ENCODE measurements at places on chromosomes 2 and 18. TPM values are rescaled to one million over a fixed set of nuclear protein-coding genes. Genes with fewer than 3 reads are reported as not detected.
A peak's percentile ranks its signal among the peaks of the same experiment; 100 is the strongest.

The PPP4R1 gene
- polyA plus RNA-seq, result 101 TPM

GRCh38 chr2:182132605-182133004 is 147.0 kb downstream of the PPP1R1C start:
- no peak for DNase-seq

The THSD7B gene
- not detected for polyA plus RNA-seq

The ITSN2 gene
- polyA plus RNA-seq, result 22.4 TPM

The DSG2 gene
- 0.56 TPM for polyA plus RNA-seq

DNA sequence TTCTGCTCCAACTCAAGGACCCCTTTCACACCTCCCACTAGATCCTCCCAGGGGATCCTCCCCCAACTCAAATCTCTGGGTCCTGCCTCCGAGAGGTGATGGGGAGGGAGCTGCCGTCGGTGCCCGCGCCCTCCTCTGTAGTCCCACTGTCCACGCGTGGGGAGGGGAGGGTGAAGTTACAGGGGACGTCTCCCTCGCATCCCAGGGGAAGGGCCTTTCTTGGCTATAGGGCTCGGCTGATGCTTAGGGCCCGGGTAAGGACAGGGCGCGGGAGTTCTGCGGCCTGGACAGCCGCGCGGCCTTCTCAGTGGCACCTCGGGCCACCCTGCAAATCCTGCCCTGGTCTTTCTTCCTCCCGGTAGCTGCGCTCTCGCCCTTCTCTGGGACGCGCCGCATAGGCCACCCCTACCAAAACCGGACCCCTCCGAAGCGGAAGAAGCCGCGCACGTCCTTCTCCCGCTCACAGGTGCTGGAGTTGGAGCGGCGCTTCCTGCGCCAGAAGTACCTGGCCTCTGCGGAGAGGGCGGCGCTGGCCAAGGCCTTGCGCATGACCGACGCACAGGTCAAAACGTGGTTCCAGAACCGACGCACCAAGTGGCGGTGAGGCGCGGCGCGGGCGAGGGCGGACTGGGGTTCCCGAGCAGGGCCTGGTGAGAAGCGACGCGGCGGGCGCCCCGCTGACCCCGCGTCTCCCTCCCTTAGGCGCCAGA is 1.2 kb downstream of the TLX2 start:
- DNase-seq, result no peak

GRCh38 chr18:961644-962355 is 57.1 kb downstream of the ADCYAP1 start:
- DNase-seq, result peak; percentile 7

- no peak for DNase-seq
Observed at GRCh38 chr2:50006327-50006726, 852.0 kb upstream of the FSHR start.

The TBR1 gene
- not detected for polyA plus RNA-seq

The CRYGC gene
- polyA plus RNA-seq, result not detected

The PLB1 gene
- 1.6 TPM for polyA plus RNA-seq

GRCh38 chr2:213150315-213151097 is 906 bp downstream of the IKZF2 start:
- DNase-seq, result no peak

Data from AG04450 (cell line).